ENCODE measurements at places on chromosomes 2 and 18.

DNA sequence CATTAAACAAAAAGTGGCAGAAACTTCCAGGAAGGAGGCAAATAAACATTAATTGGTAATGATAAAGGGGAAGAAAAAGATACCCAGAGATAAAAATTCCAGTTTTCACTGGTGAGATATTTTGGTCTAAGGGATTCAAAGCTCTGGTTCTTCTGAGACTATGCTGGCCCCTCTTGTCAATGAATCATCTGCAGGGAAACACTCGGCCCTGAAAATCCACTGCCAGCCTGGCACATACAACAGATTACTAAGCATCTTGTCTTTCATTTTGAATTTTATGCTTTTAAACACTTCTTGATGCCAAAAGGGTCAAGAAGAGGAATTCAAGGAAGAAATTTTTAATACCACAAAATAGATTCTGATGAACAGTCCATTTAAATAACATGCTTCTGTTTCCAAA, 1603.8 kb upstream of the ZEB2 start:
- DNase-seq, result no peak

GRCh38 chr2:4693266-4693665, 989.9 kb downstream of the DCDC2C start:
- DNase-seq, result no peak

DNA sequence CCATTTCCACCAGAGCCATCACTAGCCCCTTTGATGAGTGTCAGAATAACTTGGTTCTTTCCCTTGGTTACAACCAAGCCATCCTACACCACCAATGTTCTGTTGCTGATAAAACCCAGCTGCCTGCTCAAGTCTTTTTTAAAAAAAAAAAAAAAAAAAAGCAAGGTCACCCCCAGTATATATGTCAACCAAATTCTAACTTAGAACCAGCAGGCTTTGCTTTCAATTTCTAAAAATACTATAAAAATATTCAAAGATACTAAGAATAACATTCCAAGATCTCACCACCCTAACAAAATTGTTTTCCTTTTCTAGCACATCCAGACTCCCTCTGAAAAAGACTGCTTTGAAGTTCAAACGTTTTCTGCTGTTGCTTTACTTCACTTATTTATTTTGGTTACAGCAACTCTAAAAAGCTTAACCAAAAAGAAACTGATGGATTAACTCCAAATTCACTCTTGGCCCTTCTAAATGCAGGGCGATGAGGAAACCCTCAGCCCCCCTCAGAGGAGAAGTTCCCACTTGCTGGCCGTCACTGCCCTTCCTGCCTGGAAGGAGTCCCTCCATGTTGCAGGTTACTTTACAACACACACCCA, 10.9 kb downstream of the UXS1 start:
- DNase-seq, result no peak

DNA sequence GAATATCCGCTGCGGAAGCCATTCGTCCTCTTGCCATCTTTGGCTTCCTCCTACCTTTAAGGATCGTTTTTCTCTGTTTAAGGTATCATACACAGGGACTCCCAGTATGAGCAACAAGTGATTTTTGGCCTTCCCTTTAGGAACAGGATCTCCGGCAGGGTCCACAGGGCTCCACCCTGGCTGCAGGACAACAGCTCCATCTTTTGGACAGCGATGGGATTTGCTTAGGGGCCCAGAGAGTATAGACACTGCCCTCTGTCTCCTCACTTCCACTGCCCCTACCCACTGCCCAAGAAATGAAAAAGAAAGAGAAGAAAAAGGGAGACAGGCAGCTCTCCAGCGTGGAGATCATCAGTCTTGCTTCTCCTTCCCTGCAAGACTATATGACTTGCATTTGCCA, 224.5 kb downstream of the UXS1 start:
- DNase-seq, result peak; percentile 35

DNA sequence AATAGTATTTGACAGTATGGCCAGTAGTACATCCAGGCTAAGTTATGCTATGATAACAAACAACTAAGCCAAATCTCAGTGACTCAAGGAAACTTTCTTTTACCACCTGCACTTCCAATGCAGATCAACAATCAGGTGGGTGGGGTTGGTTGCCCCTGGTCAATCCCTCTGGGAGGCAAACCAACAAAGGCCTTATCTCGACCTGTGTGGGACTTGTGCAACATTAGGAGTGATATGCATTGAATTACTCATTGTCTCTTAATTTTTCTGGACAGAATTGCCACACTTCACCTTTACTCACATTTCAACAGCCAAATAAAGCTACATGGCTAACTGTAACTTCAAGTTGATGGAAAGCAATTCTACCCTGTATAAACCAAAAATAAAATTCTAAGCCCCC, 1049.3 kb upstream of the CDH2 start:
- no peak for DNase-seq

DNA sequence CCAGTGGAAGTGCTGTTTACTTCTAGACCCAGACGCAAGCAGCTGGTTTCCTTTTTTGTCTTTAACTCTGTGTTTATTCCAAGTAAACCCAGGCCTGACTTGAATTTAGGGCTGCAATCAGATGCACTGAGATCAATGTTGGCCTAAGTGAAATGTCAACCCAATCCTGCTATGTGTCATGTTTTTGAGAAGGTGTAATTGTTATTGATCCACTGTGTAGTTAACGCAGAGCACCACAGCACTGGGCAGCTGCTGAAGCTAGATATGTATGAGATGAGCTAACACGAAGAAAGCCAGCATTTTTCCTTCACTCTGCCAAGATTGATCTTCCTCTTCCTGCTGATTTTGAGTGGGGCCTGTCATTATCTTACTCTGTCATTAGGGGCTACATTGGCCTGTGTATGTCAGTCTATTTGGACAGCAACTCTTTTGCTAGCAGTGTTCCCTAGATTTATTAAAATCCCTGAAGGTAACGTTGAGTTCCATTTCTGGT, 18.9 kb upstream of the DLX1 start:
- no peak for DNase-seq

GRCh38 chr2:120619579-120619978, 116.1 kb upstream of the GLI2 start:
- no peak for DNase-seq

DNA sequence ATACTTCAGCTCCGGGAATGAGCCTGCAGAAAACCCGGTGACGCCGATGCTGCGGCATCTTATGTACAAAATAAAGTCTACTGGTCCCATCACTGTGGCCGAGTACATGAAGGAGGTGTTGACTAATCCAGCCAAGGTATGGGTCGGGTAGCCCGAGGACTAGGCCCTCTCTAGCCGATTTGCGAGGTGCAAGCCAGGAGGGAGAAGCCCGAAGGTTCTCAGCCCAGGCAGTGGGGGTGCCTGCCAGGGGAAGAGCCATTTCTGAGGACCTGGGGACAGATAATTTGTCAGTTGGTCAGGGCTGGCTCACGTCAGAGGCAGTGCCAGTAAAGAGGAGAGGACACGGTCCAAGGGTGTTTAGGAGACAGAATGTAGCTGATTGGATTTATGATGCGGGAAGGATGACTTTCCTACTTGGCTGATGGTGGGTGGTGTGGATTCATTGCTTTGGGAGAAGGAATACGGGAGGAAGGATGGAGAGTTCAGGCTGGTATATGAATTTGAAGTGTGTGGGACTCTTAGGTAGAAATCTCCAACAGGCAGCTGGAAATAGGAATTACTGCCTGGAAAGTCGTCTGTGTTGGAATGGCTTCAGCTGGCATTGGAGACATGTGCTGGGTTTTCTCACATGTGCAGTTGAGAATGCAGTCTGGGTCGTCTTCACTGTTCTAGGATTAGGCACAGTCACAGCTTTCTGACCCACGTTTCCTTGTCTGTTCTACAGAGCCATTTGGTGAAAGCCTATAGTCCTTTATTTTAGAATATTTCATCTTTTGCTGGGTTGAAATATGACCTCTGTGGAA, 874 bp downstream of the NDUFAF7 start:
- no peak for DNase-seq

GRCh38 chr2:11321847-11322246, 22.6 kb downstream of the ROCK2 start:
- DNase-seq, result no peak

GRCh38 chr2:3631161-3631850, 26.7 kb upstream of the ALLC start:
- DNase-seq, result no peak

All from activated naive CD4-positive, alpha-beta T cell treated with anti-CD3 and anti-CD28 coated beads for 36 hours (primary cell).